ENCODE measurements at places on chromosomes 4 and X. TPM values are rescaled to one million over a fixed set of nuclear protein-coding genes. Genes with fewer than 3 reads are reported as not detected.

DNA sequence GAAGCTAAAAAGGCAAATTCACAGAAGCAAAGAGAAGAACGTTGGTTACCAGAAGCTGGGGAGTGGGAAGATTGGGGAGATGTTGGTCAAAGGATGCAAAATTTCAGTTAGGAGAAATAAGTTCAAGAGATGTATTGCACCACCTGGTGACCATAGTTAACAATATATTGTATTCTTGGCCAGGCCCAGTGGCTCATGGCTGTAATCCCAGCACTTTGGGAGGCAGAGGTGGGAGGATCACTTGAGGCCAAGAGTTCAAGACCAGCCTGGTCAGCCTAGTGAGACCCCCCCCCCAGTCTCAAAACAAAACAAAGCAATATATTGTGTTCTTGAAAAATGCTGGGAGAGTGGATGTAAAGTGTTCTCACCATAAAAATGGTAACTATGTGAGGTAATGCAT is 67.9 kb downstream of the TAB3 start:
- DNase-seq, result no peak

- DNase-seq, result no peak
These were observed 2.3 kb downstream of the CCDC149 start for GRCh38 chr4:24910499-24910898.

- DNase-seq, result no peak
These were observed 263.4 kb downstream of the GLUD2 start for GRCh38 chrX:121310820-121311219.

- DNase-seq, result no peak
These were observed 85.9 kb downstream of the OTC start for GRCh38 chrX:38438321-38438720.

GRCh38 chrX:72705814-72706213 is 8.3 kb downstream of the PHKA1 start:
- DNase-seq, result no peak

DNA sequence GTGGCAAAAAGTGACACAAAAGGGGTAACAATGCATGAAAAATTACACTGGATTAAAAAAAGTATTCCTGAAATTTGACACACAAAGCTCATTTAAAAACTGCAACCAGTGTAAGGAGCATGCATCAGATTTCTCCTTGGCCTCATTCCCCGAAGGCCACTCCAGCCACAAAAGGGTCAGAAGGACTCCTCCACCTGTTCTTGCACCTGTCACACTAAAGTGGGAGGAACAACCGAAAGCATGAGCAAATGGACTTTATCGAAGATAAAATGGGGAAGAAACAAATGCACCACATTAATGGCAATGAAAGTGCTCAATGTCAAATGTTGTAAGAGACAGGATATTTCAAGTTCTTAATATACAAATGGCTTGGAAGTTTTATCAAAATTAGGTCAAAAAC is 88.2 kb downstream of the ADGRA3 start:
- DNase-seq, result no peak

- no peak for DNase-seq
These were observed 954.6 kb upstream of the LCORL start for GRCh38 chr4:18975916-18976808.

The NSUN7 gene
- polyA plus RNA-seq, result 20.2 TPM

The SMIM20 gene
- 48.7 TPM for polyA plus RNA-seq

The TBC1D1 gene
- 197 TPM for polyA plus RNA-seq

The TBX22 gene
- 3.1 TPM for polyA plus RNA-seq

The FAM9B gene
- 0.25 TPM for polyA plus RNA-seq

The REPS2 gene
- polyA plus RNA-seq, result 12.1 TPM

The MAML3 gene
- 17.2 TPM for polyA plus RNA-seq

The WNK3 gene
- 6.9 TPM for polyA plus RNA-seq

The GATA1 gene
- 0.48 TPM for polyA plus RNA-seq
